ENCODE measurements at places on chromosomes 5 and 9. TPM values are rescaled to one million over a fixed set of nuclear protein-coding genes. Genes with fewer than 3 reads are reported as not detected.

GRCh38 chr5:3006961-3007551, 255.6 kb upstream of the IRX2 start:
- no peaks in the 10 kb centered on the region for H3K36me3 ChIP-seq
- no peak overlapping the region for H3K27ac ChIP-seq
- H3K4me1 ChIP-seq = no peaks in the 10 kb centered on the region

- no peaks in the 10 kb centered on the region for H3K4me1 ChIP-seq
- DNase-seq = peak; percentile 12
- H3K27ac ChIP-seq = no peak overlapping the region
- no peaks in the 10 kb centered on the region for H3K27me3 ChIP-seq
Measured at GRCh38 chr9:134922066-134922931, 4.6 kb upstream of the FCN1 start.

DNA sequence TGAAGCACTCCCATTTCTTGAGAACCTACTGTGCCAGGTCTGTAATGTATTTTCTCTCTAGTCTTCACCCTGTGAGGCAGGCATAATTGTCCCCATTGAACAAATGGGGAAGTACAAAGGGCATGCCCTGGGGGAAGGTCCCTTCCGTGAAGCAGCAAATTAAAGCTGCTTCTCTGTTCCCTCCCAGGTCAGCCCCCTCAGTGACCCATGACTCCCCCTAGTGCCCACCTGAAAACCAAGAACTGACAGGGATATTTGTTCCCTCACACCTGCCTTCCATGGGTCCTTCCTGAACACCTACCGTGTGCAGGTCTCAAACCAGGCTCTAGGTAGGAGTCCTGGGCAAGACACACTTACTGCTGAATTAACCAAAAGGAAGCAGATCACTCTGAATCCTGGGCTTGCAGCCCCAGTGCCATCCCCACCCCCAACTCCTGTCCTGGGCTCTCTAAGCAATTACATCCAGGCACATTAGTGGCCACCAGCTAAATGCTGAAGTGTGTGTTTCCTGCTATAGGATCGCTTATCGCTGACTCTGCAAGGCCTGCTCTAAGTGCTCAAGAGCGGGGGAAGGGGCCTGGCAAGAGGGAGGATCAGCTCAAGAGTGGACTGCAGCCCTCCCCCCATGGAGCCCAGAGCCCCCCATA, 254.8 kb downstream of the CDK5RAP2 start:
- no peaks in the 10 kb centered on the region for H3K27me3 ChIP-seq
- H3K36me3 ChIP-seq = no peaks in the 10 kb centered on the region

GRCh38 chr9:130947618-130948140, 8.6 kb upstream of the FIBCD1 start:
- no peaks in the 10 kb centered on the region for H3K36me3 ChIP-seq
- H3K27me3 ChIP-seq = no peaks in the 10 kb centered on the region
- no peak overlapping the region for H3K27ac ChIP-seq
- no peak overlapping the region for H3K4me3 ChIP-seq

DNA sequence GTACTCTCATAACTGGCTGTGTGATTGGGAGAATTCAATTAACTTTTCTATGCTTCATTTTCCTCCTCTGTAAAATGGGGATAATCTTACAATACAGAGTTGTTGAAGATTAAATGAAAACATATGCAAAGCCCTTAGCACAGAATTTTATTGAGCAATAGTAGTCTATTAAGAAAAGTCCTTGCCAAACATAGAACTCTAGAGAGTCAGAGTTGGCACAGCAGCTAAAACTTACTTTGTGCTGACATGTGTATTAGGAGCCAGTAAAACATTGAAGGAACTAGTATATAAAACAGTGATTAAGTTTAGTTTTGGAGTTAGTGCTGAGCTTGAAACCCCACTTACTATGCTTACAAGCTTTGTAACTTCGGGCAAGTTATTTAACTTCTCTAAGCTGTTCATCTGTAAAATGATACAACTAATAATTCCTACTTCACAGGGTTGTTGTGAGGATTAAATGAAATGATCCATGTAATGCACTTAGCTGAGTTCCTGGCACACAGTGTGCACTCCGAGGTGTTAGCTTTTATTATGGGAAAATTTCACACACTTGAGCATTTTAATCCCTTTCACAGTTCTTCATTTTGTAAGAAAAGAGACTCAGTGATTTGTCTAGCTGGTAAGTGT, 20.0 kb upstream of the GRIN3A start:
- H3K27ac ChIP-seq = no peak overlapping the region
- H3K4me3 ChIP-seq = no peak overlapping the region
- H3K36me3 ChIP-seq = no peaks in the 10 kb centered on the region
- no peaks in the 10 kb centered on the region for H3K4me1 ChIP-seq
- H3K27me3 ChIP-seq = no peaks in the 10 kb centered on the region

- no peaks in the 10 kb centered on the region for H3K4me1 ChIP-seq
- no peaks in the 10 kb centered on the region for H3K36me3 ChIP-seq
- no peaks in the 10 kb centered on the region for H3K27me3 ChIP-seq
- no peak overlapping the region for H3K4me3 ChIP-seq
- DNase-seq = no peak
Measured at GRCh38 chr5:167489202-167489601, 802.2 kb upstream of the WWC1 start.

DNA sequence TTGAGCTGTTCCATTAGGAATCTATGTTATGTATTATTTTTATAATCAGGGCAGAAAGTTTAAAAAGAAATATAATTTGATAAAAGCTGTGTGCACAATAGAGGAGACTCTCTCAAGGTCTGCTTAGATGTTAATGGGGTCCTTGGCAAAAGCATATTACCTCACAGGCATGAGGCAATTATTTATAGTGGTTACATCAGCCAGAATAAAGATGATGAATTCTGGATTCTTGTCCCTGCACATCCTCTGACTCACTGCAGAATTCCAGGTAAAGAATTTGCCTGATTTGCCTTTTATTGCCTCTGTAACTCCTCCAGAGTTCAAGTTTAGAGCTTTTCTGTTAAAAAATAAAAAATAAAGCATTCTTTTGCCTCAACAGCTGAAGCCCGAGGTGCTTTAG, 253.6 kb downstream of the MAST4 start:
- no peak for DNase-seq
- H3K27me3 ChIP-seq = no peaks in the 10 kb centered on the region
- no peak overlapping the region for H3K4me3 ChIP-seq
- no peak overlapping the region for H3K27ac ChIP-seq
- no peaks in the 10 kb centered on the region for H3K36me3 ChIP-seq
- H3K4me1 ChIP-seq = no peaks in the 10 kb centered on the region

GRCh38 chr5:96747720-96748119, 60.0 kb downstream of the ERAP1 start:
- H3K36me3 ChIP-seq = no peaks in the 10 kb centered on the region
- no peaks in the 10 kb centered on the region for H3K4me1 ChIP-seq
- H3K4me3 ChIP-seq = no peak overlapping the region
- H3K27me3 ChIP-seq = no peaks in the 10 kb centered on the region
- DNase-seq = no peak

GRCh38 chr9:7500521-7500920, 299.1 kb downstream of the DMAC1 start:
- no peak overlapping the region for H3K27ac ChIP-seq
- no peak for DNase-seq
- H3K36me3 ChIP-seq = no peaks in the 10 kb centered on the region
- H3K4me3 ChIP-seq = no peak overlapping the region

DNA sequence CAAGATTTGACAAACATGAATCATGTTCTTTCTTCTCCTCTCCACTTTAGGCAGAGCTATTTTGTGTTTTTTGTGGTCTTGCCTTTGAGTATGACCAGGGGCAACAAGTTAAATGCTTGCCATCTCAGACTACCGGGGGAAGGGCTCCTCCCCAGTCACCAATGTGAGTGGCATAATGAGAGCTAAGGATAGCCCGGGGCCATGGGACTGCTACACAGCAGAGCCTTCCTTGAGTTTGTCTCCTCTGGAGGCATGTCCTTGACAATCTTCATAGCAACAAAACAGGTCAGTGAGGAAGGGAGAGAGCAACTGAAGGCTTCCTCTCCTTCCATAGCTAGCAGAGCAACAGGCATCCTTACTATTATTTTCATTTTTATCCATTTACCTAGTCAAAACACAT, 299.3 kb downstream of the ENC1 start:
- no peaks in the 10 kb centered on the region for H3K36me3 ChIP-seq
- H3K27ac ChIP-seq = no peak overlapping the region
- H3K4me1 ChIP-seq = no peaks in the 10 kb centered on the region
- no peaks in the 10 kb centered on the region for H3K27me3 ChIP-seq

The ATP10B gene
- total RNA-seq = 0.07 TPM

The HSPB3 gene
- 1.7 TPM for total RNA-seq

The FAM163B gene
- total RNA-seq = not detected

The PDLIM4 gene
- 148 TPM for total RNA-seq

The SPINK7 gene
- total RNA-seq = not detected

The SPINK1 gene
- total RNA-seq = not detected

Measured in uterus (tissue), 4 donors.